ENCODE measurements at places on chromosomes 16 and 17.

DNA sequence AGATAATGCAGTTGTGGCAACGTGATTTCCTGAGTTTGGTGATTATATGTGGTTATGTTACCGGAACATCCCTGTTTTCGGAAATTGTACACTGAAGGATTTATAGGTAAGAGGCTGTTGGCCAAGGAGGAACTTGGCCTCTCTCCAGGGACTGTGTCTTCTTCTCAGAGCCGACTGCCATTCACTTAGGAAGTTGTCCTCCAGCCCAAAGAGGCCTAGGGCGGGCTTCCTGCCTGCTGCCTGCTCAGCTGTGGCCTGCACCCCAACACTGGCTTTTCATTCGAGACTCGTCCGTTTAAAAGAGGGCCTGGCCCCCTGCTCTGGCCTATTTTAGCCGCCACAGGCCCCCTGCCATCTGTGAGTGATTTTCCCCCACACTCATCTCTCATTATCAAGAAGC lies 64.3 kb downstream of the ZDHHC7 start:
- DNase-seq: no peak

DNA sequence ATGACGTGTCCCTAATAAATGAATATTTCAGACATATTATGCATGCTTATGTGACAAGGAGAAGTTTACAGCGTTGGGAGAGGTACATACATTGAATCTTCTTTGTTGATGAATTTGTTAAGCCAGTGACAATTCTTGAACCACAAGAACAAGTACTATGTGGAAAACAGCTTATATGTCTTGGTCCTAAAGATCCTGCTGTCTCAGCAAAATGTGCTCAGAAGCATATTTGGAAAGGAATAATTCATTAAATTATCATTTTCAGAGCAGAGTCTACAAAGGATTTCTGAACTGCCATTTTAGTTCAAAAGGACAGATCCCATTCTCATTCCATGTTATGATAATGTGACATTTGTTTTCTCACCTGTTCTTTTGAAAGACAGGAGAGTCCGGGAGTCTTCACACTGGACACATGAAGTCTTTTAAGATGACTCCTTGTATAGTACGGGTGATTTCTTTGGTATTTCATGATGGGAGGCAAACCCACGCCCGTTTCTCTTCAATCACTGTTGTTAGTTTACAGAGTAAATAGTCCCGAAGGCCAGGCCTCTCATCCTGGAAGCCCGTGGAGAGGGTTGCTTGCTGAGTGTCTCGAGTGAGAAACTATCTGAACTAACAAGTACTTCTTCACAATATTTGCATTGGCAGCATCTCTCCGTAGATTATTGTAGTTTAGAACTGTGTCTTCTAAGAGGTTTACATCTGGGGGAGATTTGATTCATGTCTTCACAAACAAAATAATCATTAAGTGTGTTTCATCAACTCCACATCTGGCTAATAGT lies 26.7 kb downstream of the VPS35L start:
- DNase-seq: no peak

DNA sequence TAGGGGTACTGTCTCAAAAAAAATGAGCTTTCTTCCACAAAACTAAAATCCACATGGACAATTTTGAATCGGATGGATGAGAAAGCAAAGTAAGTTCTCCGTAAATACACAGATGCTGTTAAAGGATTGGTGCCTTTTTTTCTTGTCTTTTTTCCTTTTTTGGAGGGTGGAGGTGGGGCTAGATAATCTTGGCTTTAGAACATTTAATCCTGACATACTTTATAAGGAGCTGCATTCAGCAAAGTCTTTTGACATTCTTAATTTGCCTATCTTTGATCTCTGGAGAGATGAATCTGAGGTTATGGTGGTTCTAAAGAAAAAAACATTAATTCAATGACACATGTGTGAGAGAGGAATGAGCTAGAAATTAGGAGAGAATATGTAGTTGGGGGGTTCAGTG lies 312.3 kb upstream of the KCNJ16 start:
- DNase-seq: no peak

DNA sequence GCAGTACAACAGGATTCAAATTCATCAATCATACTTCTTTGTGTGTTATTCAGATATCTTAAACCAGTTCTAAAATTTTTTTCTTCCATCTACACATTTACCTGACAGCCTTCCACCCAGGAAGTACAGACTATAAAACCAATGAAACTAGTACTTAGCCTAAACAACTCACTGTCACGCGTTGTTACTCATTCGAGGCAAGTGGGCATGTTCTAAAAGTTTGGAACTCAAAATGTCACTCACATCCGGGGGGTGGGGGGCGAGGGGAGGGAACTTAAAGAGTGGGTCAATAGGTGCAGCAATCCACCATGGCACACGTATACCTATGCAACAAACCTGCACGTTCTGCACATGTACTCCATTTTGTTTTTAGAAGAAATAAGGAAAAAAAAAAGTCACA lies 90.4 kb upstream of the PLEKHM1 start:
- DNase-seq: no peak

GRCh38 chr17:48472411-48473281 lies 42.6 kb upstream of the SKAP1 start:
- DNase-seq: no peak

DNA sequence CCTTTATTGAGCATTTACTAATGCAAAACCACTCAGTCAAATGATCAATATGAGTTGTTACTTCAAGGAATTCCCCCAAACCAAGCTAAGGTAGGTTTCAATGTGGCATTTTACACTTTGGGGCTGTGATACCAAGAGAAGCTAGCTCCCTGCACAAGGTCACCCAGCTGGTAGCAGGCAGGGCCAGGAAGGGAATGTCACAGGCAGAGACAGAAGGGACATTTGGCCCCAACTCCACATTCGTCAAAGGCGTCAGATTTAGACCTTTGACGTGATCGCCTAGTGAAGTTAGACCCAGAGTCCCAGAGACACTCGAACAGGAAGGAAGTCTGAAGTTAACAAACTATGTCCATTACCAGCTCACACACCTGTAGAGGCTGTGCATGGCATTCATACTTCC lies 5.5 kb upstream of the SMG1 start:
- no peak for DNase-seq

- DNase-seq: peak; percentile 41
Measured at GRCh38 chr16:17469741-17470181, 999 bp downstream of the XYLT1 start.

GRCh38 chr17:76151896-76152454 lies 10.9 kb upstream of the FOXJ1 start:
- no peak for DNase-seq

- no peak for DNase-seq
Measured at GRCh38 chr17:80328634-80329380, 68.2 kb downstream of the RNF213 start.

DNA sequence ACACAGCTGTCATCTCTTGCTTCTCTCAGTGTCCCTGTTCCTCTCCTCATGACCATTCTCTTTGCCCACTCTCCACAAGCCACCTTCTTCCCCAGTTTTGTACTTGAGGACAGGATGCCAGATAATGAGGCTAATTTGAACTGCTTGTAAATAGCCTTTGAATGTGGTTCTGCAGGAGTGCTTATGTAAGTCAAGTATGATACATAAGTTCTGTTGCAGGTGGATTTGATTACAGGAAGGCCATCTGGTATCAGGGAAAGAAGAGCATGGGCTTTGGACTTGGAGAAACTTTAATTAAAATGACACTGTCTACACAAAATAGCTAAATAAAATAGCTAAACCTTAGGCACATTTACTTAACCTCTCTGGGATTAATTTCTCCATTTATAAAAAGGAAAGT lies 120.2 kb upstream of the HLF start:
- DNase-seq: no peak

DNA sequence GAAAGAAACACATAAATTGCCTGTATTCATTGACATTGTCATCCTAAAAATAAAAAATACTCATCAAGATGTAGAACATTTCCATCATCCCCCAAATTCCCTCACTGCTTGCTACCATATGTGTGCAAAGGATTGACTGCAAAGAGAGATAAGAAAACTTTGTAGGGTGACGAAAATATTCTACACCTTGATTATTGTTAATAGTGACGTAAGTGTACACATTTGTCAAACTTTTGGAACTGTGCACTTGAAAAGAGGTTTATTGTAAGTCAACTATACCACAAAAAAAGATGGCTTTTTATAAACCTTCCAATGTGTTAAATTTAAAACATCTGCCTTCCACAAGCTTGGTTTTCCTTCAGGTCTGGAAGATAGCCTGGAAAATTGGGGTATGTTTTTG lies 359.5 kb downstream of the CDH8 start:
- DNase-seq: no peak

- DNase-seq: no peak
Measured at GRCh38 chr16:11801481-11802021, 4.5 kb upstream of the ZC3H7A start.

GRCh38 chr17:19017401-19017800 lies 12.8 kb upstream of the FAM83G start:
- no peak for DNase-seq

GRCh38 chr17:64356304-64356686 lies 34.4 kb downstream of the PECAM1 start:
- no peak for DNase-seq

DNA sequence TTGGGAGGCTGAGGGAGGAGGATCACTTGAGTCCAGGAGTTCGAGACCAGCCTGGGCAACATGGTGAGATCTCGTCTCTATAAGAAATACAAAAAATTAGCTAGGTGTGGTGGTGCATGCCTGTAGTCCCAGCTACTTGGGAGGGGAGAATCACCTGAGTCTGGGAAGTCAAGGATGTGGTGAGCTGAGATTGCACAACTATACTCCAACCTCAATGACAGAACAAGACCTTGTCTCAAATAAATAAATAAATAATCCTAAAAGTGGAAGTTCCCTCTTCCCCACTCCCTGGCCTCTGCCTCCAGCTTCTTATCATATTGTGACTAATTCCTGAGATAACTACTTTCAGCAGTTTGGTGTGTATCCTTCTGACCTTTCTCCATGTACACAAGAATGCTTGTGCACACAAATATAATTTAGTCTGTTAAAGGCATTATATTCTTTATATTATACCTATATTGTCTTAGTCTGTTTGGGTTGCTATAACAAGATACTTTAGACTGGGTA lies 23.5 kb upstream of the DNAJA2 start:
- DNase-seq: no peak
